ENCODE measurements at places on chromosomes 16 and 17. TPM values are rescaled to one million over a fixed set of nuclear protein-coding genes. Genes with fewer than 3 reads are reported as not detected.
A peak's percentile ranks its signal among the peaks of the same experiment; 100 is the strongest.

Gene VPS35L
- total RNA-seq, result 47.3 TPM

Gene MFAP4
- total RNA-seq, result not detected

Gene AGRP
- not detected for total RNA-seq

Gene ABCC11
- total RNA-seq, result not detected

Gene CNTNAP1
- total RNA-seq, result 15.1 TPM

Gene ADORA2B
- 1.9 TPM for total RNA-seq

Gene CD300E
- total RNA-seq, result not detected

Gene CAVIN1
- total RNA-seq, result 5.5 TPM

Gene EVPLL
- total RNA-seq, result not detected

Gene DNAH17
- total RNA-seq, result not detected

Gene CXCL16
- total RNA-seq, result 0.43 TPM

Gene SPEM3
- not detected for total RNA-seq

Gene MMP2
- 23.1 TPM for total RNA-seq

Gene ACACA
- total RNA-seq, result 88.6 TPM

DNA sequence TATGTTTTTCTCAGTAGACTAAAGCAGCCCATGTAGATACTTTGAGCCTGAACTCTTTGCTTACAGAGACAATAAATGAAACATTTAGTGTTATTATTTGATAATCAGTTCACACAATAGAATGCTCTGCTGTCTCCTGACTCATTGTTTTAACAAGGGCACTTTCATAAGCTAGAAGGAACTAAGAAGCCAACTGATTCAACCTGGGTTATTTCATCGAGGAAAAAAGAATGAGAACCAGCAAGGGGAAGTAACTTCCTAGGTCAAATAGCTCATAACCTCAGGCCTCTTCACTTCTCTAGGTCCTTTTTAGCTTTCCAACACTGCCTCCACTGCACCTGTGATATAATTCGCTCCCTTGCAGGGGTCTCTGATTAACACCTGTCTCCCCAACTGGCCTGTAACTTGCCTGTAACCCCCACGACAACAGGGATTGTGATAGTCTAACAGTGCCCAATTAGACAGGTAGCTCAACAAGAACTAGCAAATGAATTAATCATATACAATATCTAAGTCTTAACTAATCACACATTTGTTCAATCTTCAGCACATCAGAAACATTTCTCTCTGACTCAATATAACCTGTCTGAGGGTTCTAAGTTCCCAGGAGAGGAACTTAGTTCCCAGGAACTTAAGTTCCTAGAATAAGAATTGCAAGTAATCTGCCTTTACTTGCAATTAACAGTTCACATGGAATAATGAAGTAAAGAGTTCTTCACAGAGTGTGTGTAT lies 34.8 kb downstream of the RFFL start:
- H3K27me3 ChIP-seq, result no peaks in the 10 kb centered on the region
- H3K36me3 ChIP-seq, result no peaks in the 10 kb centered on the region
- no peak overlapping the region for H3K4me3 ChIP-seq
- no peak overlapping the region for H3K27ac ChIP-seq
- DNase-seq, result no peak

DNA sequence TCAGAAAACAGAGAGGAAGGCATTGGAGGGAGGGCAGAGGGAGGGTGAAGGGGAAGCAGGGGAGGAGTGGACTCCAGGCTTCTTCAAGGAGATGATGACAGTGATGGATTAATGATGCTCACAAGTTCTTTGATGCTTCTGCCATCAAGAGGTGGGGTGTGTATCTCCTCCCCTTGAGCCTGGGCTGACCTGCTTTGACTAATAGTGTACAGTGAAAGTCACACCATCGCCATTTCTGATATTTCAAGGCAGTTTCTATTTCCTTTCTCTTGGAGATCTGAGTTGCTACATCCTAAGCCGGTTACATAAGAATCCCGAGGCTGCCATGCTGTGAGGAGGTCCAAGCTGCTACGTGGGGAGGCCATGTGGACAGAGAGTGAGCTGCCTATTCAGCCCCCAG lies 312.5 kb downstream of the MAF start:
- H3K27me3 ChIP-seq, result no peaks in the 10 kb centered on the region
- H3K4me3 ChIP-seq, result no peak overlapping the region
- no peak overlapping the region for H3K27ac ChIP-seq
- no peak for DNase-seq
- no peaks in the 10 kb centered on the region for H3K36me3 ChIP-seq
- H3K4me1 ChIP-seq, result peaks cover 4% of the 10 kb centered on the region

DNA sequence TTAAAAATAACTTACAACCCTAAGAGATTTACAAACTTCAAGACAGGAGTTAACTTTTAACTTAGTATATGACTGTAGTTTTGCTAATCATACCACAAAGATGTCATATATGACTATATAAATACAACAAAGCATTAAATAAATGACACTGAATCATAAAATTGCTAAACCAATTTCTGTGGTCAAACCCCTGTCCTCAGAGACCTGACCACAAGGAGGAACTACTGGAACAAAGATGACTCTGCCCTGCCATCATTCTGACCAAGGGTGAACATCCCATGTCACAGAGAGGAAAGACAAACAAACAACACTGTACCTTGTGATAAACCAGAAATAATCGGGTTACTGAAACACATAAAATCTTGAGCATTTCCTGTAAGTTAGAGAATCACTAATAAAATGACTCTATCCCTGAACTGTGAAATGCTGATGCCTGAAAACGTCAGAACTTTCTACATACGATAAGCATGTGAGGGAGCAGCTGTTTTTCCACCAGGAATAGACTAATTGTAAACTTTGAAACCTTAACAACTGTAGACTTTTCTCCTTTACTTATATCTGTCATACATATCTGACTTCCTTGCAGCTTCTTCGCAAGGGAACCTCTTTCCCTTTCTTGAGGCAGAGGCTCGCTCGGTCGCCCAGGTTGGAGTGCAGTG lies 47.9 kb downstream of the WDR59 start:
- no peak overlapping the region for H3K4me3 ChIP-seq
- no peaks in the 10 kb centered on the region for H3K27me3 ChIP-seq
- no peak overlapping the region for H3K27ac ChIP-seq
- no peaks in the 10 kb centered on the region for H3K4me1 ChIP-seq
- H3K36me3 ChIP-seq, result peaks cover 4% of the 10 kb centered on the region

DNA sequence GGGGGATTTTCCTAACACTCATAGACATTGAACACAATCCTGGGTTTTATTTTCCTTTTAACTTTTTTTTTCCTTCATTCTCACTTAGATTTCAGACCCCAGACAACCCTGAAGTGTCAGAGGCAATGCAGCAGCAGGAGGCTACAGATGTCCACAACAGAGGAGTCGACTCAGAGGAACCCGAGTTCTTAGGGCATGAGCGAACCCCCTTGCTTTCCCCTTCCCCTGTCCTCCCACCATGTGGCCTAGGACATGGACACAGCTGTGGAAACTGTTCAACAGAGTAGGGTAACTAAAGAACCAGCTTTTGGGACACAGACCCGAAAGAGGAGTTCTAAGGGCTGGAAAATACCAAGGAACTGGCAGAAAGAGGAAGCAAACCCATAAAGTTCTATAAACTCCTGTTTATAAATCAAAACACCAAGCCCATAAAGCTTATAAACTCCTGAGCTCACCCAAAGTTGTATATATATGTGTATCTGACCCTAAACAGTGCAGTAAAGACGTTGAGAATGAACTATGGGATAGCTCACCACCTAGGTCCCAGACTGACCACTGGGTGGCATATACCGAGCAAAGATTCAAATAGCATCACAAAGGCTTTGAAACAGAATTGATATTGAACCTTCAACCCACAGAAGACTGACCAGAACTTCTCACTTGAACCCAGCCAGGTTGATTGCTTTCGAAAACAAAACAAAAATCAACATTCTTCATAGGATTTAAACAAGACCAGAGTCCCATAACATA lies 33.9 kb downstream of the CMTM4 start:
- H3K36me3 ChIP-seq, result no peaks in the 10 kb centered on the region
- no peaks in the 10 kb centered on the region for H3K27me3 ChIP-seq
- H3K27ac ChIP-seq, result no peak overlapping the region
- H3K4me1 ChIP-seq, result peaks cover 5% of the 10 kb centered on the region

GRCh38 chr17:17089796-17090641 lies 47.8 kb downstream of the MPRIP start:
- no peaks in the 10 kb centered on the region for H3K36me3 ChIP-seq
- H3K4me3 ChIP-seq, result no peak overlapping the region
- peaks cover 25% of the 10 kb centered on the region for H3K4me1 ChIP-seq
- H3K27me3 ChIP-seq, result no peaks in the 10 kb centered on the region

- DNase-seq, result no peak
- no peak overlapping the region for H3K4me3 ChIP-seq
- H3K36me3 ChIP-seq, result no peaks in the 10 kb centered on the region
- H3K27ac ChIP-seq, result no peak overlapping the region
Observed at GRCh38 chr16:87855852-87856715, 13.2 kb downstream of the SLC7A5 start.

- DNase-seq, result no peak
- H3K36me3 ChIP-seq, result no peaks in the 10 kb centered on the region
- H3K4me1 ChIP-seq, result peaks cover 10% of the 10 kb centered on the region
Observed at GRCh38 chr16:50747207-50747956, 5.5 kb downstream of the CYLD start.

- H3K4me1 ChIP-seq, result peaks cover 14% of the 10 kb centered on the region
- H3K27ac ChIP-seq, result no peak overlapping the region
- no peak overlapping the region for H3K4me3 ChIP-seq
- no peaks in the 10 kb centered on the region for H3K36me3 ChIP-seq
- DNase-seq, result peak; percentile 87
- peaks cover 26% of the 10 kb centered on the region for H3K27me3 ChIP-seq
Observed at GRCh38 chr16:4309833-4310266, 6.0 kb upstream of the GLIS2 start.

DNA sequence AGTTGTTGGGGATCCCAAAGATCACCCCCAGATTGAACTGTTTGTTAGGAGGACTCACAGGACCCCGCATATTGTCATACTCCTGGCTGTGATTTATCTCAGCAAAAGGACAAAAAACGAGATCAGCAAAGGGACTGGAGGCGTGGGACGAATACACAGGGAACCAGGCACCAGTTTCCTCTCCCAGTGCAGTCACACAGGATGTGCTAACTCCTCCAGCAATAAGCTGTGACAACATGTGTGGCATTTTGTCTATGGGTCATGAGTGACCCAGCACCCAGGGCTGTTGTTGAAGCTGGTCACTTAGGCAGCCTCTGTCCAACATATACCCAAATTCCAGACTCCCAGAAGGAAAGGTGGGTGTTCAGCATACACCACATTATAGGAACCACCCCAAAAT lies 60.9 kb downstream of the CPPED1 start:
- H3K27me3 ChIP-seq, result no peaks in the 10 kb centered on the region
- no peaks in the 10 kb centered on the region for H3K4me1 ChIP-seq
- H3K27ac ChIP-seq, result no peak overlapping the region
- H3K36me3 ChIP-seq, result no peaks in the 10 kb centered on the region
- no peak overlapping the region for H3K4me3 ChIP-seq
- DNase-seq, result no peak

DNA sequence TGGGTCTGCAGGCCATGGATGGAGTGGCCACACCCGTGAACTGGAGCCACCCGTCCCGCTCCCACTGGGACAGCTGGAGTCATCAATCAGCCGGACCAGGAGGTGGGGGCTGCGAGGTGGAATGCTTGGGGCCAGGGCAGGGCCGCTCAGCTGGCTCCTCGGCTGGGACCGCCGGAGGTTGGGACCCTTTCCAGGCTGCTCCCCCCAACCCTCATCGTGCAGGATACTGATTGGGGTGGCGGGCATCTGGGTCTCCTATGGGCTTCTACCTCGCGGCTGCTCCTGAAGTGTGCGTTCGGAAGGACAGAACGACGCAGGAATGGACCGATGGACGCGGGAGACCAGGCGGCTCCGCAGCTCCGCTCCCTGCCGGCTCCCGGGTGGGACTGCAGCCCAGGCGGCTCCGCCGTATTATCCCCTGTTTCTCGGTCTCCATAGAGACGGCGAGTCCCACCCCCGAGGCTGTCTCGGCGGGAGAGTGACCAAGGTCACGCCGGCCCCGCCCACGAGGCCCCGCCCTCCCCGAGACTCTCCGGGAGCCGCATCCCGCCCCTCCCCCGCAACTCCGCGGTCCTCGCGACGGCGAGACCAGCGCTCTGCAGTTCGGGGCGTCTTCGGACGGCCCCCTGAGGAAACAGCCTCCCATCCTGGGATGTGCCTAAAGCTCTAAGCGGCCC lies at the start of gene TPPP3:
Gene TPPP3, minus strand, starts transcription at position 388 of the 677 bp plus-strand sequence. CDS start 2,387 bp downstream, outside the sequence.
- H3K27me3 ChIP-seq, result peaks cover 59% of the 10 kb centered on the region
- H3K36me3 ChIP-seq, result no peaks in the 10 kb centered on the region
- H3K4me3 ChIP-seq, result peak within 1 kb of the TSS; percentile 33
- H3K4me1 ChIP-seq, result peaks cover 44% of the 10 kb centered on the region
- H3K27ac ChIP-seq, result no peak within 1 kb of the TSS

DNA sequence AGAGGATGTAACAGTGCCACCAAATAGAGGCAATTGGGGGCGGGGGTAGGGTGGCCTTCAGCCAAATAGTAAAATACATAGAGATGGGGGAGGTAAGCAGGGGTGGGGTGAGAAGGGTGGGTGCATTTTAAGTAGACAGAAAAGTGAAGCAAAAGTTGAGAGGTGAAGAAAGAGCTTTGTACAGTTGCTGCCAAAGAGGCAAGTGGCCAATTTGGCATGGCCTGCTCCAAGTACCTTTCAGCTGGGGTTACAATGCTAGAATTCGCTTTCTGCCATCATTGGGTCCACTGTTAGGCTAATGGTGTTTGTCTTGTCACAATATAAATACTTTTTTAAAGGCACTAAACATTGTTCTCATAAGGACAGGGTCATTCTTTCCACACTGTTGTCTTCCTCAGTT lies 5.2 kb upstream of the TMEM97 start:
- H3K4me3 ChIP-seq, result no peak overlapping the region
- H3K4me1 ChIP-seq, result peaks cover 7% of the 10 kb centered on the region
- H3K27me3 ChIP-seq, result no peaks in the 10 kb centered on the region
- DNase-seq, result no peak
- H3K36me3 ChIP-seq, result no peaks in the 10 kb centered on the region

GRCh38 chr16:85047867-85048455 lies 20.4 kb downstream of the KIAA0513 start:
- H3K4me1 ChIP-seq, result no peaks in the 10 kb centered on the region
- H3K36me3 ChIP-seq, result no peaks in the 10 kb centered on the region
- H3K27me3 ChIP-seq, result no peaks in the 10 kb centered on the region
- DNase-seq, result no peak

GRCh38 chr17:28610376-28610775 lies 3.6 kb downstream of the RSKR start:
- H3K27me3 ChIP-seq, result no peaks in the 10 kb centered on the region
- H3K27ac ChIP-seq, result no peak overlapping the region
- H3K4me1 ChIP-seq, result no peaks in the 10 kb centered on the region
- H3K4me3 ChIP-seq, result no peak overlapping the region

GRCh38 chr17:59754552-59754951 lies 47.1 kb downstream of the VMP1 start:
- no peaks in the 10 kb centered on the region for H3K36me3 ChIP-seq
- H3K4me3 ChIP-seq, result no peak overlapping the region
- DNase-seq, result no peak
- no peaks in the 10 kb centered on the region for H3K27me3 ChIP-seq

- peaks cover 24% of the 10 kb centered on the region for H3K27me3 ChIP-seq
- no peak overlapping the region for H3K4me3 ChIP-seq
- H3K4me1 ChIP-seq, result peaks cover 9% of the 10 kb centered on the region
- no peak overlapping the region for H3K27ac ChIP-seq
- H3K36me3 ChIP-seq, result no peaks in the 10 kb centered on the region
- no peak for DNase-seq
Observed at GRCh38 chr17:64658931-64659330, 3.2 kb downstream of the SMURF2 start.

- H3K4me3 ChIP-seq, result no peak overlapping the region
- H3K27me3 ChIP-seq, result no peaks in the 10 kb centered on the region
- no peaks in the 10 kb centered on the region for H3K36me3 ChIP-seq
- H3K4me1 ChIP-seq, result peaks cover 36% of the 10 kb centered on the region
- peak overlapping the region; percentile 46 for H3K27ac ChIP-seq
- no peak for DNase-seq
Observed at GRCh38 chr17:77160091-77160874, 19.5 kb downstream of the SEC14L1 start.

- peak; percentile 22 for DNase-seq
- peaks cover 5% of the 10 kb centered on the region for H3K36me3 ChIP-seq
- no peak overlapping the region for H3K27ac ChIP-seq
- H3K27me3 ChIP-seq, result no peaks in the 10 kb centered on the region
Observed at GRCh38 chr16:56401482-56401881, 23.9 kb downstream of the AMFR start.
